ENCODE measurements at places on chromosomes 12 and 14.

DNA sequence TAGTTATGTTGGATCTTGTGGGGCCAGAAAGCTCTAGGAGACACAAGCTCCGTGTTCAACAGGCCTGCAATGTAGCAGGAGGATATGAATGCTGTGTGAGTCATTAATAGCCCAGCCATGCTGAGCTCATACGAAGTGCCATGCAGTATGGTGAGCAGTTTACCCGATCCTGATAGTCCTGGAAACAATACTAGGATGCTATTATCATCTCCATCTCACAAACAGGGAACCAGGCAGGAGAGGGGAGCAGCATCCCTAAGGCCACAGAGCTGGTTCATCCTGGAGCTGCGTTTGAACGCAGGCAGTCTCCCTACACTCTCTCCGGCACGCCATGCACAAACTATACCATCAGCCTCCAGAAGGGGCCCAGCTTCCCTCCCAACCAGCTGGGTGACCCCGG, 20.5 kb downstream of the TTC7B start:
- DNase-seq: no peak

DNA sequence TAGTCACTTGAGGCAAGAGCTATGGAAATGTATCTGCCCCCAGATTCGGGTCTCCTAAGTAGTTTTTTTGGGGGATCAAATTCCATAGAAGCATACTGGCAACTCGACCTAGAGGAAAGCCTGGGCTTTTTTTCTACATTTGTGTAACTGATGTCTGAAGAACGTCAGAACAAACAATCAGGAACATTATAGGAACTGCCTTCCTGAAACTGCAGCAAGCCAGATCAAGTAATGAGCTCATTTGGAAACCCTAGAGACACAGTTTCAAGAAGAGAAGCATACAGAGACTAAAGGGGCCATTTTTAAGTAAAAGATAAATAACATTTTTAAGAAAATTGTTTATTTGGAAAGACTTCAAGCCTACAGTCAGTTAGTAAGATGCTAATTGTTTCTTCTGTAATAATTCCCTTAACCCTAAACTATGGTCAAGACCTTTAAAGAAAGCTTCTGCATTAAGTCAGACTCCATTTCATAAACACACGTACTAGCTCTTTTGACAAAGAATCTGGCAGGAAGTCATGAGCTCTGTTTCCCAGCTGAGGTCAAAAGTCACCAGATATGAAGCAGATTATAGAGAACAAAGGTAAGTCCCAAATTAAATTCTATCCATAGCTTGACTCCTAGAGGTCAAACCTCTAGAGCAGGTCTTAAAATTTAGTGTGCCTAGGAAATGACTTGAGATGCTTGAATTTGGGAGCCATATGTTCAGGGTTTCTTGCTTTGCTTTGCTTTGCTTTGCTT, 112.8 kb downstream of the EGLN3 start:
- no peak for DNase-seq

DNA sequence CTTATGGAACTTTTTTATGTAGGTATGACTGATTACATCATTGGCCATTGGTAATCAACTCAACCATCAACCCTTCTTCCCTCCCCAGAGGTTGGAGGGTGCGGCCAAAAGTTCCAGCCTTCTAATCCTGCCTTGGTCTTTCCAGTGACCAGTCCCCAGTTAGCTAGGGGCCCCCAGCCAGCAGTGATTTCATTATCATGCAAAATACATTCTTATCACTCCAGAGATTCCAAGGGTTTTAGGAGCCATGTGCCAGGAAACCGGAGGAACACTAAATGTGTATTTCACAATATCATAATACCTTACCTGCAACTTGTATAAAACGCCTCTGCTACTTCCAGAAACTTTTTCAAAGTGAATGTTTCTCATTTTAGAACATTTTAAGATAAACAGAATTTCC, 181.5 kb upstream of the PELI2 start:
- DNase-seq: no peak

GRCh38 chr12:131094831-131095805, 141.4 kb downstream of the ADGRD1 start:
- DNase-seq: no peak

DNA sequence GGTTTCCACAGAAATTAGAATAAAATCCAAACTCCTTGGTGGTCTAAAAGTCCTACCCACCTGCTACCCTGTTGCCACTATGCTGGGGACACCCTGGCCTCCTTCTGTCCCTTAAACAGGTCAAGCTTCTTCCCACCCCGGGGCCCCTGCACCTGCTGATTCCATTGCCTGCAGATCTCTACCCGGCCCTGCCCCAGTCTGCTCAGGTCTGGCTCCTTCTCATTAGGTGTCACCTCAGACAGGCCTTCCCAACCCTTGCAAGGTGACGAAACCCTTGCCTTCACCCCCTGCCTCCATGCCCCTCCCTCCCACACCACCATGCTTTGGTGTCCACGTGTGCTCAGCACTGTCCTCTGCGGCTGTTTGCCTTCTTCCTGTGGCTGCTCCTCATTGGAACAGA, 170.6 kb downstream of the PIWIL1 start:
- no peak for DNase-seq

- no peak for DNase-seq
These were observed 83.2 kb downstream of the LMNTD1 start for GRCh38 chr12:25469861-25470260.

GRCh38 chr12:19829100-19829853, 390.0 kb downstream of the AEBP2 start:
- DNase-seq: no peak

DNA sequence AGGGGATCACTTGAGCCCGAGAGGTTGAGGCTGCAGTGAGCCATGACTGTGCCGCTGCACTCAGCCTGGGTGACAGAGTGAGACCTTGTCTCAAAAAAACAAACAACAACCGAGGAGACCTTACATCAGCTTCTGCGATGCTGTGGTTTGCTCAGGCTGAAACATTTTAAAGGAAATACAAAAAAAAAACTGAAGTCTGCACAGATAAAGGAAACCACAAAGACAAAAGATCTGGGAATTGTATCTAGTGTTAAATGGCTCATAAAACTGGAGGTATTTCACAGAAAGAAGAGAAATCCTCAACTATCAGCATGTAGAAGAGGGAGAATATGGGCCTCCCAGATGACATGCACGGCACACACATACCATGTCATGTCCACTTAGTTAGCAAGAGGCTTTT, 60.3 kb upstream of the VPS33A start:
- DNase-seq: no peak

- DNase-seq: no peak
These were observed 53.9 kb downstream of the NTN4 start for GRCh38 chr12:95736631-95737030.

GRCh38 chr12:101257357-101257756, 22.5 kb upstream of the UTP20 start:
- no peak for DNase-seq

- DNase-seq: no peak
These were observed 48.1 kb upstream of the OTX2 start for GRCh38 chr14:56858422-56858821.

GRCh38 chr12:92442782-92443181, 260.0 kb upstream of the PLEKHG7 start:
- DNase-seq: no peak

- no peak for DNase-seq
These were observed 774 bp upstream of the TMEM30B start for GRCh38 chr14:61281948-61282275.

GRCh38 chr12:59055204-59055860, 135.0 kb upstream of the LRIG3 start:
- DNase-seq: no peak

DNA sequence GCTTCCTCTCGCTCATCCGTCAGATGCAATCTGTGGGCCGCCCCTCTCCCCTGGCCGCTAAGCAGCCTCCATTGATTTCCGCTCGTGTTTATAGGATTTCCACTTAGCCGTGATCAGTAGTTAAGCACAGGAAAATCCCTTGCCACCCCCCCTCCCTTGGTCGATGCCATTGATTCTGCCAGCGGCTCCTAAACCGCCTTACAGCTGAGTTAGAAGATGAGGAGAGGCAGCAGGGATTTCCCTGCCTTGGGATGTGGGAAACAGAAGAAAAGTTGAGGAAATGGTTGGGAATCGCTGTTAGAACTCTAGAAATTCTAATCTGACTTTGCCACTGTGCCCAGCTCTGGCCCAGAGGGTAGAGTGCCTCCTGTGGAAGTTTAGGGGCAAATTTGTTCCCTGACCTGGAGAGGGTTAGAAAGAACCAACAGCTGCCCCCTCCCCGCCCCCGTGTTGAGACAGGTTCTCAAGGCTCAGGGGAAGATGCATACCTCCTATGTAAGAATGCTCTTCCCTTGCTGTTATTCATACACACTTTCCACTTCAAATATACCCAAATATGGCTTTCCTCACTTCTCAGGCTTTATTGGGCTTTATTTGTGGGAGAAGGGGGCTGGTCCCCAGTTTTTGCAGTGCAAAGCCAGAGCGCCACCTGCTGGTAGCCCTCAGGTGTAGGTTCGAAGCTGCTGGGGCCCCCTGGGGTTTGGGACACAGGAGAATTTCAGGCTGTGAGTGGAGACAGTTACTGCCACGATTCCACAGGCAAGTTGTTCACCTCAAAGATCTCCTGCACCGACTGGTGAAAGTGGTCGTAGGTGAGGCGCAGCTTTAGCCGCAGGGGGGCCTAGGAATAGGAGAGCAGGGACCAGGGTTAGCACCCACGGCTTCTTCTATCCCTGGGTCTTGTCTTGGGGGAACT, 3.2 kb downstream of the THTPA start:
- DNase-seq: peak; percentile 53

DNA sequence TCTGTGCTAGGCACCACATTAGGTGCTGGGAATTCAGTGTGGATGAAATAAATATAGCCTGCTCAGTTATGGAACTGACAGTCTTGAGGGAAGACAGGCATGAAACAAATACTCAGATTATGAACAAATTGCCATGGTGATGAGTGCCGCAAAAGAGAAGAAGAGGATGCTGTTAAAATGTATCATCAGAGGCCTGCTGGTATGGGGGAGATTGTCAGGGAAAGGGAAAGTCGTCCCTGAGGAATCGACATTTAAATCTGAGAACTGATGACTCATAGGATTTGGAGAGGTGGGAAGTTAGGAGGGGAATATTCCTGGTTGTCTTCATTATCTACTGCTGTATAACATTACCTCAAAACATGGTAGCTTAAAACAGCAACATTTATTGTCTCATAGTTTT, 42.0 kb downstream of the PPP1R36 start:
- no peak for DNase-seq

GRCh38 chr14:85165094-85165493, 364.9 kb upstream of the FLRT2 start:
- no peak for DNase-seq

- DNase-seq: peak; percentile 73
These were observed at the start of gene ENO2 for GRCh38 chr12:6914246-6914946. TSS of gene ENO2 (plus strand) at chr12:6914580. CDS start at chr12:6915833, 1,253 bp downstream.

DNA sequence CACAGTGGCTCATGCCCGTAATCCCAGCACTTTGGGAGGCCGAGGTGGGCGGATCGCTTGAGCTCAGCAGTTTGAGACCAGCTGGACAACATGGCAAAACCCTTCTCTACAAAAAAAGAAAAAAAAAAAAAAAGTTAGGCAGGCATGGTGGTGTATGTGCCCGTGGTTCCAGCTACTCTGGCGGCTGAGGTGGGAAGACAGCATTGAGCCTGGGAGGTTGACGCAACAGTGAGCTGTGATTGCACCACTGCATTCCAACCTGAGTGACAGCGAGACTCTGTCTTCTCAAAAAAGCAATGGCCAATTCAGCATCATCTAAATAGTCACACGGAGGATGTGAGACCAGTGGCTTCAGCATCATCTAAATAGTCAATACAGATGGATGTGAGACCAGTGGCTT, 10.4 kb upstream of the SAMD4A start:
- DNase-seq: no peak

- peak; percentile 97 for DNase-seq
These were observed 131.8 kb downstream of the KITLG start for GRCh38 chr12:88448337-88448915.

DNA sequence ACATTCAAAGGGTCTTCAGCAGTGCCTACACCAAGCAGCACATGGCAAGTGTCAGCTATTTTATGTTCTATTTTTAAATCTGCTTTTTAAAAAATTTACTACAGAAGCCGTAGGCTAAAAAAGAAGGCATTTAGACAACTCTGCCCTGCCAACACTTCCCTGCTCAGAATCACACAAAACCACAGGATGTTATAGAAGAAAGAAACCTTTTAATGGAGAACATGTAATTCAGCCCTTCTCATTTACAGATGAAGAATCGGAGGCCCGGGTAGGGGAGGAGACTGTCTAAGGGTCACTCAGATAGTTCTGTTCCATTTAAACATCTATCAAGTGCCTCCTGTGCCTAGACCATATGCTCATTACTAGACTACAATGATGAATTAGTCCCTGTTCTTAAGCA, 171.8 kb upstream of the NTF3 start:
- no peak for DNase-seq

- no peak for DNase-seq
These were observed 68.7 kb upstream of the MAP1LC3B2 start for GRCh38 chr12:116490471-116490870.

- no peak for DNase-seq
These were observed 34.3 kb downstream of the KLRD1 start for GRCh38 chr12:10341892-10342509.

GRCh38 chr12:111407377-111408115, 1.8 kb downstream of the SH2B3 start:
- no peak for DNase-seq

DNA sequence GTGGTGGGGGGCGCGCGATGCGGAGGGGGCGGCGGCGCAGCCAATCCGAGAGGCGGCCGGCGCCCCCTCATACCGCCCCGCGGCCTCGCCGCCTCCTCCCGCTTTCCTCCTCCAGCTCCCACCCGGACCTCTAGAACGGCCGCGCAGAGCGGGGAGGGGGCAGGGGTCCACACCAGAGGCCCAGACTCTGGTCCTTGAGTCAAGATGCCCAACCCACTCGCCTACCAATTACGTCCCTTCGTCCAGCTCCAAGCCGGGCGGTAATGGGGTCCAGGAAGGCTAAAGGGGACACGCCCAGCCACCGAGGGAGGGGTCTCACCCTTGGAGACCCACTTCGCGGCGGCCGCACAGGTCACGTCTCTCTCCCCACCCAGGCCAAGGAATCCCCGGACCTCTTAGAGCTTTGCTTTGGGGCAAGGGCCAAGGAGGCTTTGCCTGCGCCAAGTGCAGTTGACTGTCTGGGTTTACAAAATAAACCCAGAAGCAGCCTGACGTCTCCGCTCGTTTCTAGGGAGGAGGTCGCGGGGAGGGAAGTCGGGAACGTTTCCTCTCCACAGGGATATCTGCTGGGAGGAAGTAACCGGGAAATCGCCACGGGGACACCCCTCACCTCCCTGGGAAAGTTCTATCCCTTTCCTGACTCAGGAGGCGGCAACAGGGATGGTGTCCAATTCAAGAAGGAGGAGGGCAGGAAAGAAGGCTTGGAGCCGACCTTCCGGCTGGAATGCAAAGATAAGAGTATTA, 394 bp upstream of the AMIGO2 start:
- peak; percentile 35 for DNase-seq

GRCh38 chr14:53942970-53943750, 13.5 kb downstream of the BMP4 start:
- DNase-seq: no peak

- no peak for DNase-seq
These were observed 328.8 kb upstream of the PDE3A start for GRCh38 chr12:20039562-20039961.

DNA sequence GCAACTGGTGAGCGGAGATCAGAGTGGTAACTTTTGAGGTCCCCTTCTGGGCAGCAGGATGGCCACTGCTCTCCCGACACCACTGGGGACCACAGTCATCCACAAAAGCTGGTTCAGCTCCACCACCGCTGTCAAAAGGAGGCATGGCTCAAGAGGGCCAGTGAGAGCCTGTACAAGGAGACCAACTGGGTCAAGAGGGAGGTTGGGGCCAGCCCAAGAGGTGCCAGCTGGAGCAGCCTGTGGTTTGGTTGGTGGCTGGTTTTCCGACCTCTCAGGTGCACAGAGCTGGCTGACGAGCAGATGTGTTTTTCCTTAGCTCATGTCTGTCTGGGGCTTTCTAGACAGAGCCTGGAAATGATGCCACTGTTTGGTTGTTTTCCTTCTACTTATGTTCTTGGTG, 60.1 kb downstream of the ERH start:
- DNase-seq: no peak

Measured in NCI-H345 (cell line).